Omental fat pad (tissue), 4 donors: ENCODE measurements at places on chromosomes 3 and 15. TPM values are rescaled to one million over a fixed set of nuclear protein-coding genes. Genes with fewer than 3 reads are reported as not detected.

Gene ISLR
- 57.8 TPM for total RNA-seq

Gene CSPG5
- total RNA-seq: 0.47 TPM

Gene GASK1A
- 4.9 TPM for total RNA-seq

Gene GOLGA6A
- not detected for total RNA-seq

Gene LHFPL4
- total RNA-seq: not detected

Gene POLG
- 52.9 TPM for total RNA-seq

Gene CHRNB4
- not detected for total RNA-seq

Gene NISCH
- 82.3 TPM for total RNA-seq

Gene SEMA3F
- total RNA-seq: 29.8 TPM

Gene SAMD7
- total RNA-seq: not detected

Gene TTC21A
- total RNA-seq: 2.8 TPM

Gene ERICH6
- not detected for total RNA-seq

Gene NTRK3
- 5.2 TPM for total RNA-seq

Gene GRK7
- total RNA-seq: 0.12 TPM

Gene COL8A1
- 145 TPM for total RNA-seq

Gene ST8SIA2
- total RNA-seq: not detected

Gene RFX7
- 8.7 TPM for total RNA-seq

Gene PLSCR5
- not detected for total RNA-seq

Gene MUC20
- 7.3 TPM for total RNA-seq

Gene CCR3
- total RNA-seq: not detected
